Activated CD4-positive, alpha-beta memory T cell treated with anti-CD3 and anti-CD28 coated beads for 36 hours (primary cell): ENCODE measurements at places on chromosomes 4 and X. TPM values are rescaled to one million over a fixed set of nuclear protein-coding genes. Genes with fewer than 3 reads are reported as not detected.
A peak's percentile ranks its signal among the peaks of the same experiment; 100 is the strongest.

- H3K36me3 ChIP-seq = peaks cover 15% of the 10 kb centered on the region
- no peak for DNase-seq
- peaks cover 6% of the 10 kb centered on the region for H3K4me1 ChIP-seq
- H3K27ac ChIP-seq = peak overlapping the region; percentile 39
- no peaks in the 10 kb centered on the region for H3K27me3 ChIP-seq
Measured at GRCh38 chrX:3651277-3651676, 62.2 kb downstream of the PRKX start.

DNA sequence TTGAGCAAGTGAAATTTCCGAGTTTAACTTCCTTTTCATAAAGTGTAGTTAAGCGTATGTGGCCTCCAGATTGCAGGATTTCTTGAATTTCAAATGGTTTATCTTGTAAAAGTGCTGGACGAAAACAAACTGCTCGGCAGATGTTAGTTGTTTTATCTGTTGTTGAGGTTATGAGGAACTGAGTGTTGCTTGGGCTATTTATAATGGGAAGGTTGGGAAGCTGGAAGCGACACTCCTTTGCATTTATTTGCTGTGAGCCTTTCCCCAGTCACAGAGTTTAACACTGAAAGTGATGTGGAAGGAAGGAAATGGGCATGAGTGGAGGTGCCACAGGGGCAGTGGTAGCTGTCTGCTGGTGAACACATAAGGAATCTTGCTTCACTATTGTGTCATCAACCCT lies 284.9 kb downstream of the PCDH7 start:
- H3K4me1 ChIP-seq = no peaks in the 10 kb centered on the region
- no peaks in the 10 kb centered on the region for H3K36me3 ChIP-seq
- no peaks in the 10 kb centered on the region for H3K27me3 ChIP-seq
- H3K4me3 ChIP-seq = no peak overlapping the region
- no peak for DNase-seq
- H3K27ac ChIP-seq = no peak overlapping the region

The MAGEA4 gene
- total RNA-seq = not detected

- peak; percentile 31 for DNase-seq
- H3K36me3 ChIP-seq = peaks cover 3% of the 10 kb centered on the region
- H3K4me1 ChIP-seq = peaks cover 39% of the 10 kb centered on the region
- peak overlapping the region; percentile 89 for H3K27ac ChIP-seq
- peak overlapping the region; percentile 85 for H3K4me3 ChIP-seq
- H3K27me3 ChIP-seq = no peaks in the 10 kb centered on the region
Measured at GRCh38 chr4:83285055-83285407, 433 bp upstream of the COQ2 start.

The PCSK1N gene
- total RNA-seq = 2.8 TPM

The CACNA1F gene
- 0.74 TPM for total RNA-seq

DNA sequence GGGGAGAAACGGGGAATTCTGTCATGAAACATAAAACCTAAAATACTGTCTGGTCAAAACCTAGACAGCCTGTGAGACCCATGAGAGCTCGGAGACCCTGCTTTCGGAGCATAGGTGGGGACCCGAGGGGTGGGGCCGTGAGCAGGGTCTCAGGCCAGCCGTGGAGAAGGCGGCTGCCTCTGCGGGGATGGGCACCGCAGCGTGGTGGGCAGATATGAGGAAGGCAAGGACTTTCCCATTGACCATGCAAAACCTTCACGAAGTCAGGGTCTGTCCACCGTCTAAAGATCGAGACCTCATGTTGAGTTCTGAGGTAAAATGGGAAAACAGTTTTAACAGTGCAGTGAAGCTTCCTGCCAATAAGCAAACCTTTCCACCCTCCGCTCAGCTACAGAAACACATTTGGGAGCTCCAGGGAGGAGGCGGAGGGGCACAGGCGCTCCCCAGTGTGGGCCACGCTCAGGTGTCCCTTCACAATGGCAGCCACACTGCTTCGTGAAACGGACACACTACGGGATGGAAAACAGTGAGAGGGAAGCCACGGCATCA lies 74.4 kb downstream of the SORBS2 start:
- peaks cover 12% of the 10 kb centered on the region for H3K27me3 ChIP-seq

DNA sequence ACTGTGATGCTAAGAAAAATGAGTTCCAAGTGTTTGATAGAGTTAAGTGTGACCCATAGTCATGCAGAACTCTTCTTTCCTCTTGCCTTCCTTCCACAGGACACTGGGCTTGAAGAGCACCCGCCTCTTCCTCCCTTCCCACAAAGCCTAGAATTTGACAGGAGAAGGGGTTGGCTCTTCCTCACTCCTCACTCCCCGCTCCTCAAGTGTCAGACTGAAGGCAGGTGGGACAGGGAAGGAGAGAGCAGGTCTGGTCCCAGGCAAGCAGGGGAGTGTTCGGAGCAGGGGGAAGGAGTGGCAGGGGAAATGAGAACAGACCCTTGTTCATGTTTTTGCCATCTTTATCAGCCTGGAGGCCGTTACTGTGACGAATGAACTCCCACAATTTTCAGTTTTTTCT lies 10.7 kb downstream of the MAGED2 start:
- peaks cover 16% of the 10 kb centered on the region for H3K36me3 ChIP-seq
- no peaks in the 10 kb centered on the region for H3K27me3 ChIP-seq
- H3K4me1 ChIP-seq = no peaks in the 10 kb centered on the region
- no peak for DNase-seq

GRCh38 chr4:19791422-19792123 lies 460.1 kb upstream of the SLIT2 start:
- no peaks in the 10 kb centered on the region for H3K27me3 ChIP-seq
- no peaks in the 10 kb centered on the region for H3K4me1 ChIP-seq
- no peak overlapping the region for H3K4me3 ChIP-seq
- no peak overlapping the region for H3K27ac ChIP-seq

DNA sequence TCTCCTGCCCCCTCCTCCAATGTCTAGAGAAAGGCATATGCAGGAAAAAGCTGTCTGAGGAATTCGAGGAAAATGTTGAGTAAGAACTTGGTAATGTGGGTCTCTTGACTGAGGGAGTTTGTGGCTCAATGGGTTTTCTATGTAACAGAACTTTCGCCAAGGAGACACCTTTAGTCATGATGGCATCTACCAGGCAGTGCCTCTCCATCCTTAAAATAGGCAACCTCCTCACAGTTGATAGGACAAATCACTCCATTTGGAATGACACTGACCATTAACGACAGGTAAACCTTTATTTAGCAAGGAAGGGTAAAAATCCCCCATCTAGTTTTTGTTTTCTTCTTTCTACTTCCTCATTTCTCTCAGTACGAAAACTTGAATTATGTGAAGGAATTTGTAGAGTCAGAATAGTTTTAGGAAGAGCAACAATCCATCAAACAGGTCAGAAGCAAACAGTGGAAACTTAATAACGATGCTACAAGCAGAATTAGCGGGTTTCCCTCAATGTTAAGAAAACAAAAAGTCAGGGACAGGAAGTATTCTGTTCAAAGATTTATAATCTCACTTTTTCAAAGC lies 2.7 kb downstream of the GSX2 start:
- H3K27ac ChIP-seq = no peak overlapping the region
- H3K4me3 ChIP-seq = no peak overlapping the region
- no peak for DNase-seq
- H3K36me3 ChIP-seq = no peaks in the 10 kb centered on the region
- peaks cover 45% of the 10 kb centered on the region for H3K4me1 ChIP-seq
- H3K27me3 ChIP-seq = peaks cover 77% of the 10 kb centered on the region

- DNase-seq = no peak
- peaks cover 16% of the 10 kb centered on the region for H3K4me1 ChIP-seq
- H3K27me3 ChIP-seq = no peaks in the 10 kb centered on the region
- no peaks in the 10 kb centered on the region for H3K36me3 ChIP-seq
Measured at GRCh38 chrX:9573282-9574106, 108.6 kb downstream of the TBL1X start.

DNA sequence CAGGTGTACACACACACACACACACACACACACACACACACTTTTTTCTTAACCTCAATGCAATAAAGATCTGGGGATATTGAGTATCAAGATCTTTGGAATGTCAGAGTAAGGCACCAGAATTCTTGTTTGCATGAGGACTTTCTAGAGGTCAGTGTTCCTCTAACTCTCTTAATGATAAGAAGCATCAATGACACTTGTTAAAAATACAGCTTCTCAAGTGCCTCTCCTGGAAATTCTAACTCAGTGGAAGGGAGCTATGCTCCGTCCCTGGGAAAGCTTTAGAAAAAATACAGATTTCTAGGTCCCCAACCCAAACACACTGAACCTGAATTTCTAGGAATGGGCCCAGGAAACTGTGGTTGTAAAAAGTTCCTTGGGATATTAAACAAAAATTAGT lies 25.8 kb upstream of the HCCS start:
- no peaks in the 10 kb centered on the region for H3K4me1 ChIP-seq
- no peaks in the 10 kb centered on the region for H3K27me3 ChIP-seq
- no peak overlapping the region for H3K4me3 ChIP-seq
- no peak overlapping the region for H3K27ac ChIP-seq

- H3K27me3 ChIP-seq = no peaks in the 10 kb centered on the region
- peak overlapping the region; percentile 99 for H3K4me3 ChIP-seq
- peaks cover 44% of the 10 kb centered on the region for H3K36me3 ChIP-seq
- DNase-seq = peak; percentile 34
Measured at GRCh38 chrX:71111921-71112431, 599 bp upstream of the IL2RG start.

DNA sequence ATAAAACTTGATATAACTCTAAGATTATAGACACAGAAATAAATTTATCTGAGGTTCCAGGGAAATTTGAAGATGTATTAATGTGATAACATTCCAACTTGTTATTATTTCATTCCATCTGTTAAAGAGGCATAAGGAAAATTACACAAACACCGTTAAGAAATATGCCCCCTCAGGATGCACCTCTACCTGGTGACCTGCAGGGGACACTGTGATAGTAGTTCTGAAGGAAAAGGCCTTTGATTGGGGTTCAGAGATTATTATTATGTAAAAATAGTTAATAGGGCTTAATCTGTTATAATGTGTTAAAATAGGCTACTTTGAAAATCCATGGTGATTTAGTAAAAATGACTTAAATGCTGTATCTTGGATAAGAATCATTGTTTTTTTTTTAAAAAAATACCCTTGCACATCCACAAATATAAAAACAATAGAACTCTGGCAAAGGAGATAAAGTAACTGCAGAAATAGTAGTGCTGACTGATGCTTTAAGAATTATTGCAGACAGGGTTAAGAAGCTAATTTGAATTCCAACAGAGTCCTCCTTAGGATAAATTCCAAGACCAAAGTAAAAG lies 6.1 kb upstream of the ABRAXAS1 start:
- no peaks in the 10 kb centered on the region for H3K27me3 ChIP-seq
- no peak overlapping the region for H3K27ac ChIP-seq
- no peaks in the 10 kb centered on the region for H3K36me3 ChIP-seq
- H3K4me1 ChIP-seq = peaks cover 4% of the 10 kb centered on the region

- peak overlapping the region; percentile 84 for H3K4me3 ChIP-seq
- peaks cover 7% of the 10 kb centered on the region for H3K4me1 ChIP-seq
- peak; percentile 81 for DNase-seq
- H3K27ac ChIP-seq = peak overlapping the region; percentile 82
- no peaks in the 10 kb centered on the region for H3K36me3 ChIP-seq
Measured at GRCh38 chr4:242121-242848, 63.0 kb downstream of the ZNF732 start.
